ENCODE measurements at places on chromosomes 16 and 17.

- H3K4me1 ChIP-seq, result no peaks in the 10 kb centered on the region
- DNase-seq, result no peak
- no peaks in the 10 kb centered on the region for H3K36me3 ChIP-seq
- peaks cover 62% of the 10 kb centered on the region for H3K27me3 ChIP-seq
- no peak overlapping the region for H3K27ac ChIP-seq
- H3K4me3 ChIP-seq, result no peak overlapping the region
Measured at GRCh38 chr17:8910969-8911604, 43.6 kb upstream of the PIK3R6 start.

- H3K36me3 ChIP-seq, result no peaks in the 10 kb centered on the region
- H3K4me3 ChIP-seq, result no peak overlapping the region
- DNase-seq, result no peak
- peaks cover 12% of the 10 kb centered on the region for H3K27me3 ChIP-seq
Measured at GRCh38 chr17:77757561-77757898, 201.0 kb upstream of the TNRC6C start.

DNA sequence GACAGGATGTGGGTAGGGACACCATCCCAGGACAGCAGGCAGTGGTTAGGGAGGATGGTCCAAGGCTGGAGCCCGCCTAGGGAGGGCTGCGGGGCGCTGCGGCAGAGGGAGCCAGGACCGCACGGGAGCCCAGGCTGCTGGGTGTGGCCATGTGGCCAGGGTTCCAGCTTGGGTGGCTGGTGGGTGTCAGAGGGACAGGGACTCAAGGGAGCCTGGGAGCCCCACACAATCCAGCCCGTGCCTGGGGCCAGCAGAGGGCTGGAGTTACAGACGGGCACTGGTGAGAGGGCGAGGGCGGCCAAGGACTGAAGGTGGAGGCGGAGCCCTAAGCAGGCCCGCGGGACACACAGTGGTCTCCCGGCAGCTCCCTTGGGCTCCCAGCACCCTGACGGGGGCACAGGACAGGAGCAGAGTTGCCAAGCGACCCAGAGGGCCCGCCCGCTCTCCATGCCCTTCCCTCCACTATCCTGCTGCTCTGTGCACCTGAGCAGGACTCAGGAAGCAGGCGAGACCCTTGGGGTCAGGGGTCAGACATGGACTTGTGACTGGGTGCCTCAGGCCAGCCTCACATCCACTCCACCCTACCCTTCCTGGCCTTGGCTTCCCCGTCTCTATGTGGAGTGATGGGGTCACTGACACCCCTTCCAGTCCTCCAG, 7.1 kb downstream of the MRPL28 start:
- peaks cover 3% of the 10 kb centered on the region for H3K36me3 ChIP-seq
- H3K27me3 ChIP-seq, result peaks cover 2% of the 10 kb centered on the region
- H3K4me3 ChIP-seq, result no peak overlapping the region
- peaks cover 4% of the 10 kb centered on the region for H3K4me1 ChIP-seq

DNA sequence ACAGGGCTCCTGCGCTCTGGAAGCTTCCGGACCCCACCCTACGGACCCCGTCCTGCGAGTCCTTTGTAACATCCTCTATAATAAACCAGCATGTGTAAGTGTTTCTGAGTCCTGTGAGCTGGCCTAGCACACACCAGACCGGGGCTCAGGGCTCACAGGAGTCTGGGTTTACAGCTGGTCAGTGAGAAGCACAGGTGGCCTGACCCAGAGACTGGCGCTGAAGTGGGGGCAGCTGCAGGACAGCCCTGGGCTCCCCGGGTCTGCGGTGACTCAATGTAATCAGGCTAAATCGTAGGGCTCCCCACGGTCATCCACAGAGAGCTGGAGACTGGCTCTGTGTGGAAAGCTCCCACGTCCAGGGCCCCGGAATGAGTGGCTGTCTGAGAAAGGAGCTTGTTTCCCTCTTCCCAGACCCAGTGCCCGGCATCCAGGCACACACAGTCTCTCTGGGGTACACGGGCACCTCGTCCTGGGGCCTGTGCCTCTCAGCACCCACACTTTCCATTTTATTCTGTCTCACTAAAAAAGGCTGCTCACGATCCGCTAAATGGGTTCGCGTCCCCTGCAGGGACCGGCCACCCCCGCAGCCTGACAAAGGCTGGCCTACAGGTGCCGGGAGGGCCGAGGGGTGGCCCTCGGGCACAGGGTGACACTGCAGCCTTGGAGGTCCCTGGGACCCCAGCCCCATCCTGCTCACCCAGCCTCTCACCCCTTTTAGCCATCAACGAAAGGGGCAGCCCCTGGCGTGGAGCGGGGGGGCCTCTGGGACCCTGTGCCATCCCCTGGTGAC, 18.9 kb upstream of the CBFA2T3 start:
- no peak for DNase-seq
- H3K4me3 ChIP-seq, result no peak overlapping the region
- peaks cover 5% of the 10 kb centered on the region for H3K36me3 ChIP-seq

- peak within 1 kb of the TSS; percentile 91 for H3K27ac ChIP-seq
- peaks cover 5% of the 10 kb centered on the region for H3K27me3 ChIP-seq
- peak; percentile 73 for DNase-seq
- peak within 1 kb of the TSS; percentile 70 for H3K4me3 ChIP-seq
Measured at GRCh38 chr17:63445954-63446752, at the start of gene CYB561. Gene CYB561 (minus strand): TSS chr17:63446306. CDS start chr17:63437547, 8,759 bp downstream.

DNA sequence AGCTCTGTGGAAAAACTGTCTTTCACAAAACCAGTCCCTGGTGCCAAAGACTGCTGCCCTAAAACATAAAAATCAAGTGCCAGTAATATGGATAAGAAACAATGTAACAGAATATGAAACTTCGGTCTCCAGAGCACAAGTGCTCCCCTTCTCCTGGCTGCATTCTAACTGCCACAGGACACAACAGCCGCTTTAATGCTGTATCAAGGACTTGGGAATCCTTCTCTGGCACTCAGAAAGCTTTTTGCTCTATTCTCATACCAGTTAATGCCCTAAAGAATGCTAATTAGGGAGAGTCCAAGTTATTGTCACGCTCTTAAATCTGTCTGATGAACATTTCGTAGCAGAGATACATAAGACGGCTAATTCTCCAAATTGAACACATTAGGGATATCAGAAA, 90.9 kb downstream of the PARN start:
- peaks cover 52% of the 10 kb centered on the region for H3K36me3 ChIP-seq
- H3K27ac ChIP-seq, result no peak overlapping the region
- H3K4me1 ChIP-seq, result no peaks in the 10 kb centered on the region
- no peak overlapping the region for H3K4me3 ChIP-seq
- DNase-seq, result no peak

DNA sequence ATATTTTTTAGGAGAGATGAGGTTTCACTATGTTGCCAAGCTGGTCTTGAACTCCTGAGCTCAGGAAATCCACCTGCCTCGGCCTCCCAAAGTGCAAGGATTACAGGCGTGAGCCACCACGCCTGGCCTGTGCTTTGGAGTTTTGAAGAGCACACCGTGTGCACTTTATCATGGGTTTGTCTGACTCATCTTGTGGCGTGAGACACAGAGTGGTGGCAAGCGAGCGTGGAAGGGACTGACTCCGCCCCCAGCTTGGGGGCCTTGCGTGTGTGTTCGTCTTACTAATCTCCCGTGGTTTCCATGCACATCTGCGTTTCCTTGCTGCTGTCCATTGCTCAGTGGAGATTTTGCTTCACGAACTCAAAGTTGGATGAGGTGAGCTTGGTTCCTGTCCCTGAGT, 22.9 kb downstream of the CRAMP1 start:
- DNase-seq, result no peak
- H3K4me3 ChIP-seq, result no peak overlapping the region

- H3K4me1 ChIP-seq, result peaks cover 10% of the 10 kb centered on the region
- no peak overlapping the region for H3K27ac ChIP-seq
- H3K27me3 ChIP-seq, result no peaks in the 10 kb centered on the region
- H3K4me3 ChIP-seq, result peak overlapping the region; percentile 82
Measured at GRCh38 chr16:88651276-88651988, 579 bp upstream of the CYBA start.

GRCh38 chr16:11836650-11837244, 14.6 kb downstream of the RSL1D1 start:
- no peaks in the 10 kb centered on the region for H3K27me3 ChIP-seq
- H3K4me1 ChIP-seq, result peaks cover 11% of the 10 kb centered on the region
- DNase-seq, result no peak
- peaks cover 34% of the 10 kb centered on the region for H3K36me3 ChIP-seq
- H3K4me3 ChIP-seq, result no peak overlapping the region

DNA sequence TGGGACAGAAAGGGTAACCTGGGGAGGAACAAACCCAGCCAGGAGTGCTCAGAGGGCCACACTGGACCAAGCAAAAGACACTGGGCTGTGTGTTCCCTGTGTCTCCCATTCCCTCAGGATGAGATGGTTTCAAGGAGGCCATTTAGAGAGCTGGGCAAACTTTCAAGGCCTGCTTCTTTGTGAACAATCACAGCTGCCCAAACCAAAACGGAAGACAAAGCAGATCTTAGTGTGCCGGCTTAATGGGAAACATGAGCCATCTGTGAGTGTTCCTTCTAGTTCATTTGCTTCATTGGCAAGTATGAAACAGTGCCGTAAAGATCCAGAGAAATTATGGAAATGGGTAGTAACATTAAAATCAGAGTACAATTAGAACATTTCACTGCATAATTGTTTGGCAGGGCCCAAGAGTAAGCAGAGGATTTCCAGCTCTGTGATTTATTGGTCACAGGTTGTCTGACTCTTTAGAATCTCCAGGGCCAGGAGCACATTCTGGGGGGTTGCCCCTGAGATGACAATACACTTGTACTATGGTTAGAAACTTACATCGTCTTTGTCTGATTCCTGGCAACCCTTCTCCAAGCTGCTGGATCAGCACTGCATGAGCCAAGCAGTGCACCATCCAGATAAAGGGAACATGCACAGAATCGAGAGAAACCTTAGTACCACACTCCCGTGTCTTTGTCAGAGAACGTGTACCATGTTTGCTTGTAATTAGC, 412.1 kb downstream of the RBFOX1 start:
- no peak for DNase-seq
- no peaks in the 10 kb centered on the region for H3K27me3 ChIP-seq
- no peak overlapping the region for H3K27ac ChIP-seq
- no peak overlapping the region for H3K4me3 ChIP-seq
- no peaks in the 10 kb centered on the region for H3K36me3 ChIP-seq

DNA sequence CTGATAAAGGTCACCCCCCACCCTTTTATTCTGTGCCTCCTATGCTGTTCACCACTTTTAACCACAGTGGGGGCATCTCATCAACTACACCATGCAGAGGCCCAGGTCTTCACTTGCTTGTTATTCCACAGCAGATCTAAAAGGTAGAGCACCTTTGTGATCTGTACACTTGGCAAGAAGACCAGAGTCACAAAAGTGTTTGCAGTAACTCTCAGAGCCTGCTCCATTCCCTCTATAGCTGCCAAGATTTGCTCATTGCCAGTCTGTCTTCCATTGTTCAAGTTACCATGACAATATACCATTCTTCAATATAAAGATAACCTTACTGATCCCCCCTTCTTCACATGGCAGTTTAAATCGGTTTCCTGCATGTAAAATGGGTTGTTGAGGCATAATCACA, 180.0 kb downstream of the TOX3 start:
- H3K4me3 ChIP-seq, result no peak overlapping the region
- H3K36me3 ChIP-seq, result no peaks in the 10 kb centered on the region
- no peak overlapping the region for H3K27ac ChIP-seq
- H3K27me3 ChIP-seq, result peaks cover 27% of the 10 kb centered on the region
- H3K4me1 ChIP-seq, result no peaks in the 10 kb centered on the region

- peaks cover 8% of the 10 kb centered on the region for H3K27me3 ChIP-seq
- peak overlapping the region; percentile 54 for H3K4me3 ChIP-seq
- peaks cover 14% of the 10 kb centered on the region for H3K4me1 ChIP-seq
- peak; percentile 61 for DNase-seq
- peak overlapping the region; percentile 30 for H3K27ac ChIP-seq
Measured at GRCh38 chr16:30184096-30184890, 891 bp downstream of the CORO1A start.

DNA sequence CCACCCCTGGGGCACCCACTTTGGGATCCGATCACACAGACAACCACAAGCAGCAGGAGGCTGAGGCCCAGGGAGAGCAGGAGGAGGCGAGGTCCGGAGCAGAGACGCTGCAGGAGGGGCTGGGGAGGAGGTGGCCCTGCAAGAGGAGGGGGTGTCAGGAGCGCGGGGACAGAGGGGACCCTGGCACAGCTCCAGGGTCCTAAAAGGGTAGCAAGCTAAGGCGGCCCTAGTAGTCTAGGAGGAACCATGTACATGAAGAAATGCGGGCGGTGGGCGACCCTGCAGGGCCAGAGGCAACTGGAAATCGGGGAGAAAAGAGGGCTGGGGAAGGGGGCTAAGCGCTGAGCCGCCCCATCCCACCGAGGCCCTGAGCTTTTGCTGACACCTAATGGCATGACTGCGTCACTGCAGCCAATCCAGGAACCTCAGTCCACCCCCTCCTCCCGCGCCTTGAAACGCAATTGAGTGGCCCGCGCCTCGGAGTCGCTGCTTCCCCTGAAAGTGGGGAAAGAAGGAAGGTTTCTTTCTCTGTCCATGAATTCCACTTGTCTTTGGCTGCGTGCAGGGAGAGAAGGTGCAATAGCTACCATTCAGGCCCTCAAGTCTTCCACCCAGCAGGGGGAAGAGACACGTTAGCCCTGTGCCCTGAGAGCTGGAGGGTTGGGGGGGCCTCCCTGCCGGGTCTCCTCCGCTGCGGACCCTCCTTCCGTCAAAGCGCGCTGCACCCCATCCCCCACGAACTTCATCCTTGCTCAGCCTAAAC, 1.8 kb downstream of the ASGR1 start:
- H3K27me3 ChIP-seq, result no peaks in the 10 kb centered on the region
- DNase-seq, result peak; percentile 88
- H3K4me3 ChIP-seq, result no peak overlapping the region
- peaks cover 9% of the 10 kb centered on the region for H3K4me1 ChIP-seq
- peaks cover 6% of the 10 kb centered on the region for H3K36me3 ChIP-seq

- H3K27me3 ChIP-seq, result peaks cover 19% of the 10 kb centered on the region
- H3K27ac ChIP-seq, result no peak overlapping the region
- DNase-seq, result no peak
Measured at GRCh38 chr16:50961952-50962351, 189.1 kb downstream of the SALL1 start.

DNA sequence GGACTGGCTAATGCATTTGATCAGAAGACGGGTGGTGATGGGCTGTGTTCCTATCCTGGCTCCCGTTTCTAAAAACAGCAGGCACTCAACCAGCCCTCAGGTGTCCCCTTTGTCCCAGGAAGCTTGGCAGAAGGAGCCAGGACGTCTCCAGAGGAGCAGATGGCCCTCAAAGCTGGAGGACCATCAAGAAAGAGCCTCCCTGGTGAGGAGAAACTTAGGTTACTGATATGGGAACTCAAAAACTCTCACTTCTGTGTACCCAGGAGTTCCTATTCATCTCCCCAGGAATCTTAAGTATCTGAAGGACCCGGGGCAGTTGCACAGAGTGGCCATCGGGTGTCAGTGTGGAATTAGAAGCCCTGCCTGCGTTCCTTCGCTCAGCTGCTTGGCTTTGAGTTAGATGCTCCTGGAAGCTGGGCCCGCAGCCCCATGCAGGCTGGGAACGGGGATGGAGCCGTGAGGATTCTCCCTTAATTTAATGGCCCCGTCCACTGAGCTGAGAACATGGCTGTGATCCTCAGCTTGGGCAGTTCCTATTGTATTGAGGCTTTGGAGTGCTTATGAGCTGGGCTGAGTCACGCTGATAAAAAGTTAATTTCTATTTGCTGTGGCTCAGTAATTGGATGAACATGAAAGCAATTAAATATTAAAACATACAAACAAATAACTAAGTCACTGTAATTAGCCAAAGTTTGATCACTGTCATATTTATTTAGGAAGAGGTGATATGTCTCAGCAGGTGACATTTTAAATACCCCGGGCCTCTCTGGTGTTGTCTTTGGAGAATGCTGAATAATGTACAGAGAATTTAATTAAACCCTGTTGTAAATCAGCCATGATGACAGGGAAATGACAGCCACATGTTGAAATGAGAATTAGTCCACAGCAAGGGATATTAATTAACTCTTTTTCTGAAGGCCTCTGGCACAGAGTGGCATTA, 402.1 kb downstream of the SEC14L1 start:
- H3K36me3 ChIP-seq, result no peaks in the 10 kb centered on the region
- H3K4me3 ChIP-seq, result no peak overlapping the region
- DNase-seq, result peak; percentile 62
- peaks cover 47% of the 10 kb centered on the region for H3K27me3 ChIP-seq

All from mesothelial cell of epicardium (in vitro differentiated cells).